HCT116 (cell line): ENCODE measurements at places on chromosomes 3 and 15. TPM values are rescaled to one million over a fixed set of nuclear protein-coding genes. Genes with fewer than 3 reads are reported as not detected.
A peak's percentile ranks its signal among the peaks of the same experiment; 100 is the strongest.

DNA sequence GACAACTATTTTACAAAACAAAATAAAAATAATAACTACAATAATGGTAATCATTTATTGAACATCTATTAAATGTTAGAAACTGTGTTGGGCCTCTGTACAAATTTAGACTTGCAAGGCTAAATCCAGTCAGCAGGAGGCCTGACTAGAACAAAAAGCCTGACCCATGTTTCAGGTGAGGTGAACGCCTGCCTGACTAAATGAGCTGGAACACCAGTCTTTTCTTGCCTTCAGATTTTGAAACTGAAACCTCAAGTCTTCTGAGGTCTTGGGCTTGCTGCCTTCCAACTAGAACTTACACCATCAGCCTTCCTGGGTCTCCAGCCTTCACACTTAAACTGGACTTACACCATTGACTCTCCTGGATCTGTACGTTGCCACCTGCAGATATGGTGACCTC lies 706.9 kb downstream of the TBL1XR1 start:
- no peaks in the 10 kb centered on the region for H3K27me3 ChIP-seq
- no peaks in the 10 kb centered on the region for H3K4me1 ChIP-seq
- H3K27ac ChIP-seq = no peak overlapping the region
- no peak overlapping the region for H3K4me3 ChIP-seq
- no peak for DNase-seq
- H3K36me3 ChIP-seq = no peaks in the 10 kb centered on the region

- DNase-seq = no peak
- no peaks in the 10 kb centered on the region for H3K36me3 ChIP-seq
- H3K27ac ChIP-seq = no peak overlapping the region
- no peaks in the 10 kb centered on the region for H3K4me1 ChIP-seq
These were observed 349.4 kb upstream of the DCBLD2 start for GRCh38 chr3:99250821-99251355.

- no peaks in the 10 kb centered on the region for H3K27me3 ChIP-seq
- H3K27ac ChIP-seq = peak overlapping the region; percentile 63
- peak overlapping the region; percentile 95 for H3K4me3 ChIP-seq
- peaks cover 5% of the 10 kb centered on the region; the same call in 1 of the 2 replicates for H3K4me1 ChIP-seq
These were observed 29.7 kb downstream of the EFCAB12 start for GRCh38 chr3:129398803-129399144.

DNA sequence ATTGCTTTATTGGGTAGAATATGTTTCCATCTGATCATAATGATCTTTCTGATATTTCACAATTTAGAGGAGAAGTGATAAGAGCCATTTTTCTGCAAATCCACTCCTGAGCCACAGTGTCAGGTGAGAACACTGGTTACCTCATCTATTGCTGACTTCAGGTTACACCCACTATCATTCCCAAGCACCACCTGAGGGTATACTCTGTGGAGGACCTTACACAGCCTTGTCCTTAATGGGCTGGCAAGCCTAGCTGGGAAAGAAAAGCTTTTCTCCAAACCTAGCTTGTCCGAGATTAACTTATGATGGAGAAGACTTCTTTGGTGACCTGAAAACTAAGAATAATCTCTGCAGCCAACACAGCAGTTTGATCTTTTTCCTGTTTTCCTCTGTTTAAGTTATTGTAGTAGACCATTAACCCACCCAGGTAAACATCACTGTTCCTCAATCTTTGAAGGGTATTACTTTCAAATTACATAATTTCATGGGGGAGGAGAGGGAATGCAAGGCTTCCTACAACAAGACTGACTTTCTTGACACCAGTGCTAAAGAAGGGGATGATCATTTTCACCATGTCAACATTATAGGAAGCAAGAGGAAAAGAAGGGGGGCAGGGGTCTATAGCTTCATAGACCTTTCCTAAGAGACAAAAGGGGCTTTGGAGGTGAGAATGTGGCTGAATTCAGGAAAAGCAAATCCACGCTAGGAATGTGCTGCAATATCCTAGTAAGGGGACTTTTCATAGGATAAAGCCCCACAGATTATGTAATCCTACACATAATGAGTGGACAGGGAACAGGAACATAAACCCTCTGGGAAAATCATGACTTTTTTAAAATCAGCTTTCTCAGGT lies 1.7 kb downstream of the NCEH1 start:
- H3K27ac ChIP-seq = no peak overlapping the region
- DNase-seq = no peak
- no peak overlapping the region for H3K4me3 ChIP-seq
- peaks cover 27% of the 10 kb centered on the region for H3K4me1 ChIP-seq
- no peaks in the 10 kb centered on the region for H3K27me3 ChIP-seq

DNA sequence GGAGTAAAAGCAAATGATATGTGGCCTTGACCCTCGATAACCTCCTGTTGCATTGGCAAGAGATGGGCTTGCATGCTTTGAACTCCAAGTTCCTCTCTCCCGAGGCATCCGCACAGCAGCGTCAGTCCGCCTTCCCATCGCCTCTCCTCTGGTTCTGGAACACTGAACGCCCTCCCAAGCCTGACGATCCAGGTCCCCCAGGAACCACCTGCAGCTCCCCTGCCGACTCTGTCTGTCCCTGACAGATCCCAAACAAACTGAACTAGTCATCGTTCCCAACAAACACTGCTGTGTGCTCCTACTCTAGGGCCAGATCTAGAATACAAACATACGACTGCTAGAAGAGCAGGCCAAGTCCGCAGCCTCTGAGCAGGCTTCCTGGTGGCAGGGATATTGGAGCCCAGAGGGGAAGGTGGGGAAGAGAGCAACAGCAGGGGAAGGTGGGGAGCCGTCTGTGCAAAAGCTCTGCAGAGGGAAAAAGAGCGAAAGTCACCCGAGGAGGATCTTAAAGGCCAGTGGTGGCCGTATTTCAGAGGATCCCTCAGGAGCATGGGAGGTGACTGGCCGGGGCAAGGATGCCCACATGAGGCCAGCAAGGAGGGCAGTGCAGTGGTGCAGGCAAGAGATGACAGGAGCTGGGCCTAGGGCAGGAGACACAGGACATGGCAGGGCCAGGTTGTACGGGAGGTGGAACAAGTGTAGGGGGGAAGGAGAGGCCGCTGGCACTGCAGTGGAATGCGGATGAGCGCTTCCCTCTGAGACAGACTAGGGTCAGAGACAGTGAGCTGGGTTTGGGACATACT lies 50.8 kb downstream of the PCSK6 start:
- no peaks in the 10 kb centered on the region for H3K4me1 ChIP-seq
- no peak overlapping the region for H3K4me3 ChIP-seq
- H3K27me3 ChIP-seq = no peaks in the 10 kb centered on the region
- DNase-seq = no peak
- no peak overlapping the region for H3K27ac ChIP-seq
- H3K36me3 ChIP-seq = no peaks in the 10 kb centered on the region

GRCh38 chr3:155549087-155549486 lies 195.8 kb downstream of the PLCH1 start:
- H3K4me3 ChIP-seq = no peak overlapping the region
- H3K4me1 ChIP-seq = no peaks in the 10 kb centered on the region
- H3K27me3 ChIP-seq = no peaks in the 10 kb centered on the region
- no peak overlapping the region for H3K27ac ChIP-seq
- no peak for DNase-seq

DNA sequence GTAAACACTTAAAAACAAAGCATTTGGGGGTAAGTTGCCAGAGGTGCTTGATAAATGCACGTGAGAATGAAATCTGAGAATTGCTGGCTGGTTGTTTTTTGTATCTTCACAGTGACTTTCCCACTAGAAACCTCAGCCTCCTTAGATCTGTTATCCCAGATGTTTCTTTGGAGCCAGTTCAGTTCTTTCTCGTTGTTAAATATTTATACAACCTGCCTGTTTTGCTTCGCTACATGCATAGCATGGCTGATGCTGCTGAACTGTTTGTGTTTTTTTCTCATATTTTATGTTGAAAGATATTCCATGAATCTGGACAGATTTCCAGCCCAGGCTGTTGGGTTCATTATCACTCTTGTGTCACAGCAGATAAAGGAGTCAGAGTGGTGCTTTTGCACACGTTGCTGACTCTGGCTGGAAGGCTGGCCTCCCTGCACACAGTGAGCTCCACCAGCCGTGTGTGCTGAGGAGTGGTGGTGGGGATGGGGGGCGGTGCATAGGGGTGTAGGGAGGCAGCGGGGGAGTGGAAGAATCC lies 80.2 kb downstream of the ARNT2 start:
- no peak overlapping the region for H3K4me3 ChIP-seq
- no peaks in the 10 kb centered on the region for H3K36me3 ChIP-seq
- DNase-seq = no peak
- no peaks in the 10 kb centered on the region for H3K27me3 ChIP-seq

DNA sequence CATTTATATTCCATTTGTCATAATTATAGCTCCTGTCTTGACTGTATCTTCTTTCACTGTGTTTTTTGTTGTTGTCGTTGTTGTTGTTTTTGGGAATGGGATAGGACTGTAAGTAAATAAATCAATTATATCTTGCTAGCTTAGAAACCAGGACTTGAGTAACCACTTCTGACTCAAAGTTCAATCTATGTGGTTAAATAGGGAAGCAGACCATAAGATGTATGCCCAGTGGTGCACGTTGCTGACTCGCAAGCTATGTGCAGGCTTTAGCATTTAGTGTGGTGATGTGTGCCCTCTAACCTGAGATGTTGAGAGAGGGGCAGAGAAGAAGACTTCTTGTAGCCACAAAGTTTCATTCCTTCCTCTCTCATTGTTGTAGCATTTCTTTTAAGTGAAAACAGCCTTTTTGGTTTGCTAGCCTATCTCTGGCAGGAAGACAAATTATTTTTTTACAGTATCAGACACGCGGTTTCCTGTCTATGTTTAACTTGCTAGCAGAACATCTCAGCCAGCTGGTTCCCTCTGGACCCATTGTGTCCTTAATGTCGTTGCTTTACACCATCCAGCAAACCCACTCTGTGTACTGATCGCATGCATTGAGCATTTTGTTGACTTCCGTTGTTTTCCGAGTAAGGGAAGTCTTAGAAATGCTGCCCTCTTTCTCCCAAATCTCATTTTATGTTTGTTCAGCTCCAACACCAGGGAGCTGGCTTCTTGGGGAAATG lies 52.1 kb downstream of the TGFBR2 start:
- peaks cover 83% of the 10 kb centered on the region for H3K4me1 ChIP-seq
- peak overlapping the region; percentile 52 for H3K4me3 ChIP-seq
- no peaks in the 10 kb centered on the region for H3K27me3 ChIP-seq
- peaks cover 62% of the 10 kb centered on the region for H3K36me3 ChIP-seq
- peak overlapping the region; percentile 99 for H3K27ac ChIP-seq

- no peak overlapping the region for H3K4me3 ChIP-seq
- H3K36me3 ChIP-seq = no peaks in the 10 kb centered on the region
- H3K27ac ChIP-seq = no peak overlapping the region
- no peaks in the 10 kb centered on the region for H3K4me1 ChIP-seq
- H3K27me3 ChIP-seq = no peaks in the 10 kb centered on the region
These were observed 80.0 kb upstream of the EPHA6 start for GRCh38 chr3:96734273-96735009.

- no peak for DNase-seq
- no peaks in the 10 kb centered on the region for H3K27me3 ChIP-seq
- no peaks in the 10 kb centered on the region for H3K36me3 ChIP-seq
- H3K27ac ChIP-seq = no peak overlapping the region
These were observed 51.7 kb downstream of the CNTN3 start for GRCh38 chr3:74562558-74563269.

DNA sequence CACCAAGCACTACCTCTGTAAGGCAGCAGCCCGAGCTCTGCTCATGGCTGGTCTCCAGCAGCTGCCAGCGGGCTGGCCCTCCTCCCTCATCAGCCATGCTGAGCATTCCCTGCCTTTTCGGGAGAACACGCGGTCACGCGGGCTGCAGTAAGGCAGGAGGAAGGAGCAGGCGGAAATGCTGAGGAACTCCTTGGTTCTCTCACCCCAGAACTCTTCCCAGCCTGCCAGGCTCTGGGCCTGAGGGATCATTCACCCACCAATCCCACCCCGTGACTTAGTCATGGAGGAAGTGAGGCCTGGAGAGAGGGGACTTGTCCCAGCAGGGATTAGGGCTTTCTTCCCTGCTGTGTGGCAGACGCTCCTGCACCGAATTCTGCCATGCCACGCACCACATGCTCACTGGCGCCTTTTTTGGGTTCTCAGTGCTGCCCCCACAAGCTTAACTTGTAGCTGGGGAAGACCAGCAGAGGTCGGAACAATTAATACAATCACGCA lies 42.9 kb upstream of the RPL32 start:
- H3K4me3 ChIP-seq = no peak overlapping the region
- H3K4me1 ChIP-seq = no peaks in the 10 kb centered on the region
- no peaks in the 10 kb centered on the region for H3K36me3 ChIP-seq
- no peak for DNase-seq
- H3K27ac ChIP-seq = no peak overlapping the region

GRCh38 chr15:27241943-27242342 lies 271.0 kb downstream of the GABRG3 start:
- H3K27me3 ChIP-seq = no peaks in the 10 kb centered on the region
- no peaks in the 10 kb centered on the region for H3K4me1 ChIP-seq
- DNase-seq = no peak
- H3K36me3 ChIP-seq = no peaks in the 10 kb centered on the region
- no peak overlapping the region for H3K27ac ChIP-seq
- no peak overlapping the region for H3K4me3 ChIP-seq

DNA sequence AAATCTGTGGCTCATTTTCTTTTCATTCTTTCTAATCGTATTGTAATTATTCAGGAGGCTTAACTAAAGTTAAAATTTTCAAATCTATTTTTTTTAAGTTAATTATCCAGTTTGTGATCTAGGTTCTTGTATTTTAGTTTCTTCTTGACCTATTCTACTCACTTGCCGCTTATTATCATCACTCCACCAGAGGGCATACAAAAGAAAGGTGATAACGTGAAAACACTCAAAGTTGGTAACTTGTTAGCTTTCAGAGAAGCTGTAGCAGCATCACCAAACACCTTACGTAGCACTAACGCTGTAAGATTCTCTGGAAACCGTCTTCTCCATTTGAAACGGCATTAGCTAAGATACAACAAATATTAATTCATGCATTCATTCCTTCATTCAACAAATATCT lies 4.8 kb downstream of the GNB4 start:
- no peaks in the 10 kb centered on the region for H3K27me3 ChIP-seq
- H3K4me1 ChIP-seq = no peaks in the 10 kb centered on the region
- no peaks in the 10 kb centered on the region for H3K36me3 ChIP-seq
- DNase-seq = peak; percentile 7
- H3K27ac ChIP-seq = no peak overlapping the region

- no peaks in the 10 kb centered on the region for H3K27me3 ChIP-seq
- H3K4me1 ChIP-seq = peaks cover 35% of the 10 kb centered on the region
- no peak overlapping the region for H3K4me3 ChIP-seq
- no peak for DNase-seq
- H3K27ac ChIP-seq = peak overlapping the region; percentile 86
These were observed 19.5 kb upstream of the CDCP1 start for GRCh38 chr3:45165497-45166283.

Gene EPHB1
- 0.86 TPM for total RNA-seq

Gene NANOGP8
- total RNA-seq = not detected

Gene TPRG1
- total RNA-seq = 2.8 TPM

Gene KLF13
- total RNA-seq = 60.1 TPM

Gene KBTBD12
- not detected for total RNA-seq

Gene USF3
- total RNA-seq = 13.5 TPM

Gene MYLK
- 3.8 TPM for total RNA-seq

Gene SH2D7
- not detected for total RNA-seq

Gene C3orf33
- total RNA-seq = 4.7 TPM

Gene ABHD6
- 12.7 TPM for total RNA-seq
